ENCODE measurements at places on chromosomes 1 and 21.

- H3K27ac ChIP-seq: no peak overlapping the region
- DNase-seq: no peak
- no peaks in the 10 kb centered on the region for H3K4me1 ChIP-seq
- H3K27me3 ChIP-seq: no peaks in the 10 kb centered on the region
- H3K4me3 ChIP-seq: no peak overlapping the region
These were observed 36.5 kb downstream of the DTL start for GRCh38 chr1:212072047-212072446.

- no peaks in the 10 kb centered on the region for H3K4me1 ChIP-seq
- no peaks in the 10 kb centered on the region for H3K27me3 ChIP-seq
- no peaks in the 10 kb centered on the region for H3K36me3 ChIP-seq
- H3K4me3 ChIP-seq: no peak overlapping the region
- no peak for DNase-seq
- no peak overlapping the region for H3K27ac ChIP-seq
These were observed 160.5 kb downstream of the CDC7 start for GRCh38 chr1:91661121-91661520.

DNA sequence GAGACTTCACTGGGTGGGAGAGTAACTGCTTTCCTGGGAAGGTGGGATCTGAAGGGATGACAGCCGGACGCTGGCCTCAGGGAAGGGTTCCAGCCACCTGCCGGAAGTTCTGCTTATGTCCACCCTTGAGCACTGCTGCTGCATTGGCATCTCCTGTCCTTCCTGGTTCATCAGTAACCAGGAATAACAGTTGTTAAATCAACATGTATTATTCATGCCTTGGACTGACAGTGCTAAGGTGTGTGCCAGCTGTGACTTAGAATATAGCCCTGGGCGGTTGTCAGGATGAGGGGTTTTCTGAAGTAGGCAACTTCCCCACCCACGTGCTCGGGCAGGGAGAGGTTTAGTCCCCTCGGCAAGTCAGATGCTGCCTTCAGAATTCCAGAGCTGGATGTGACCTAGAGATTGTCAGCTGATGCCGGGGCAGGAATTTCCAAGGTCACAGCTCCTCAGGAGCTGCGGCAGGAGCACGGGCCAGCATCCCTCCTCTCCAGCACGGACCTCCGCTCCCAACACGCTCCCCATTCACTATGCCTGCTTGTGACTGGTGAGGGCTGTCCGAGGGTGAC, 17.9 kb downstream of the CLDN14 start:
- H3K36me3 ChIP-seq: no peaks in the 10 kb centered on the region
- H3K4me3 ChIP-seq: no peak overlapping the region
- DNase-seq: no peak
- no peak overlapping the region for H3K27ac ChIP-seq
- no peaks in the 10 kb centered on the region for H3K27me3 ChIP-seq

DNA sequence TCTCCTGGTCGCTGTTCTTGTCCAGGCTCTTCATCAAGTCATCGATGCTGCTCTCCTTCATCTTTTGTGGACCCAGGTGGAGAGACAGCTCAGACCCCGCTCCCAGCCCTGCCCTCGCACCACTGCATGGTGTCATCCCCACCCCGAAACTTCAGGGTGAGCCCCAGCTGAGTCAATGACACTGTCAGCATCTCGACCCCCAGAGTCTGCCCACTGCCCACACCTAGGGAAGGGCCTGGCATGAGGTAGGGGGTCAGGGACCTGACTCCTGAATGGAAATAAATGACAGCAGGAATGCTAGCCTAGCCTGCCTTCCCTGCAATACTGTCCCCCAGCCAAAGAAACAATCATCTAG, 1.6 kb upstream of the S100A6 start:
- no peaks in the 10 kb centered on the region for H3K36me3 ChIP-seq
- H3K4me1 ChIP-seq: peaks cover 33% of the 10 kb centered on the region

DNA sequence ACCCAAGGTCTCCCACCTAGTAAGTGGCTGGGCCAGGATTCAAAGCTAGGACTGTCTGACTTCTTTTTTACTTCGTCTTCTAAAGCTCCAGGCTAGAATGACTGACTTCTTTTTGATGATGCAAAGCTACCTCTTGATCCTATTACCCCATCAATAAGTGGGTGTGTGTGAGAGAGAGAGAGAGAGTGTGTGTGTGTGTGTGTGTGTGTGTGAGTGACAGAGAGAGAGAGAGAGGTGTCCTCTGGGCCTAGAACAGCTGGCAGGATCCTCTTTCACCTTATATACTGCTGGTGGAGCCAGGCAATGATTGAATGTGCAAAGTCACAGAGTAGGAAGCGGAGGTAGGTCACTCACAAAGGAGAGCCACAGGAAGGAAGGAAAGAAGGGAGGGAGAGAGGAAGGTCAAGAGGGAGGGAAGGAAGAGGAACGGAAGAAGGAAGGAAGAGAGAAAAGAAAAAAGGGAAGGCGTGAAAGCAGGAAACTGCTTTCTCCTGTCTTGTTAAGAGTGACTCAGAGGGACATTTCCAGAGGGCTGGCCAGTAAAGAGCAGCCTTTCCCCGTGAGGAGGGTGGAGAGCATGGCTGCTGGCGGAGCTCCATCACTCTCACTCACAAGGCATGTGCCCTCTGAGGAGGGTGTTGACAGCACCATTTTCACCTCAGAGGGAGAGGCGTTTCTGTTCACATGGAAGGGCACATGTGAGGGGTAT, 68.9 kb downstream of the CDC7 start:
- no peak overlapping the region for H3K4me3 ChIP-seq
- no peaks in the 10 kb centered on the region for H3K36me3 ChIP-seq
- no peak for DNase-seq
- no peaks in the 10 kb centered on the region for H3K4me1 ChIP-seq
- no peak overlapping the region for H3K27ac ChIP-seq
- no peaks in the 10 kb centered on the region for H3K27me3 ChIP-seq

DNA sequence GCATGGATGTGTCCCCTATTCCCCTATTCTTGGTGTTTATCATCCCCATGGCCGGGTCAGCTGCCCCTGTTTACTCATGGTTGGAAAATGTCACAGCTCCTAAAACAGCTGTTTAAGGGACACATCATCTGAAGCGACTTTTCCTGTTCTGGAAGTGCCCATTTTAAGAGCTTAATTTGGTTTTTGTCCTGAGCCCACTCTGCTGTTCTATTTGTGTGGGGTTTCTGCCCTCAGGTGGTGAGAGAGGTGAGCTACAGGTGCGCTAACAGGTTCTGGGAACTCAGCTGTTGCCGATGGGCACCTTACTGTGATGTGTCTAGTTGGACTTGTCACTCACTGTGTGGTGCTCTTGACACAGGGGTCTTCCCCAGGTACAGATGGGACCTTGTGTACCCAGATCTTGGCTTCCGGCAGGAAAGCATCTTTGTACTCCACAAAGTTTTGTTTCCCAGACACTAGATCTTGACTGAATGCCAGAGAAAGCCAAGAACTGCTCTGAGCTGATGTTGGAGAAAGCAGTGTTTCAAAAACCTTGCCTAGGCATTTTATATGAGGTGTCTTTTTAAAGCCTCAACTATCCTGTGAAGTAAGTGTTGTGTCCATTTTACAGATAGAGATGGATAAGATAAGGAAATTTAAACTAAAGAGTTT, 59.0 kb upstream of the CD1D start:
- no peak overlapping the region for H3K27ac ChIP-seq
- H3K4me3 ChIP-seq: no peak overlapping the region

- no peaks in the 10 kb centered on the region for H3K27me3 ChIP-seq
- peaks cover 33% of the 10 kb centered on the region for H3K36me3 ChIP-seq
- peaks cover 47% of the 10 kb centered on the region for H3K4me1 ChIP-seq
- no peak overlapping the region for H3K27ac ChIP-seq
These were observed 15.8 kb downstream of the ODF2L start for GRCh38 chr1:86380257-86380861.

DNA sequence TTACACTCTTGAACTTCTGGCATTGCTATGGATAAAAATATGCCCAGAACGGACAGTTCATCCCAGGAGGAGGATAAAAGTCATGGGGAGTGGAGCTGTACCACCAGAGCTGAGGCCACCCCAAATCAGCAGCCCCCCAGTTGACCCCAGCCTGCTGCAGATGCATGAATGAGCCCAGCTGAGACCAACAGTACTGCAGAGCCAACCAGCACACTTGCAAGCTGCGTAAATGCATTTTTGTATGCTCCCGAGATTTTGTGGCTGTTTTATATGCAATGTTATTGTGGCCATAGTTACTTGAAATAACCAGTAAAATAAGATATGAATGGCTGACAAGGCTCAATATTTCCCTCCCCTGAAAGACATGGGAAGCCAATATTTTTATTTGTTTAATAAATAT, 264.6 kb downstream of the DUSP10 start:
- peaks cover 4% of the 10 kb centered on the region for H3K27me3 ChIP-seq
- no peaks in the 10 kb centered on the region for H3K4me1 ChIP-seq
- H3K4me3 ChIP-seq: no peak overlapping the region
- DNase-seq: no peak
- H3K27ac ChIP-seq: no peak overlapping the region

- DNase-seq: no peak
- no peak overlapping the region for H3K27ac ChIP-seq
- H3K36me3 ChIP-seq: peaks cover 41% of the 10 kb centered on the region
- H3K27me3 ChIP-seq: no peaks in the 10 kb centered on the region
- no peaks in the 10 kb centered on the region for H3K4me1 ChIP-seq
These were observed 26.2 kb downstream of the RLF start for GRCh38 chr1:40187399-40187798.

DNA sequence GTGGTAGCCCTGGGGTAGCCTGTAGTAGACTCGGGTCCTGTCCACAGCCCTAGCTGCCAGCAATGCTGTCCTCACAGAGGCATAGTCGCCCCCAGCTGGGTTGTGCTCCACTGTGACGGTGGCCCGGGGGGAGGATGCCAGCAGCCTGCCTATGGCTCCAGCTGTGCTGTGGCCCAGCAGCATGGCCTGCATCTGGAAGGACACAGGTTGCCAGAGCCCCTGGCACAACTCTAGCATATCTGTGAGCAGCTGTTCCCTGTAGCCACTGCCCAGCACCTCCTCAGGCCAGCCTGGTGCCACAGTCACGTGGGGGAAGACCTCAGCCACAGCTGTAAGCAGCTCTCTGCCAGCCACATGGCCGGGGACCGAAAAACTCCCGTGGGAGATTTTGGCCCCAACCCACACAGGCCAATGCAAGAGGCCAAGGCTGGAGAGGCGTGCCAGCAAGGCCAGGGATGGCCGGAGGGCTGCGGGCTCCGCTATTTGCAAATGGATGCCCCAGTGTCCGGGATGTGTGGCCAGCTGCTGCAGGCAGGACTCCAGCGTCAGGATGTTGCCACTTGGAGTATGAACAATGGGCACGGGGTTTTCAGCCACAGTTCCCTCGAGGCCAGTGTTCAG, 13.9 kb downstream of the FAM151A start:
- no peak for DNase-seq
- H3K27ac ChIP-seq: no peak overlapping the region
- H3K4me3 ChIP-seq: no peak overlapping the region
- no peaks in the 10 kb centered on the region for H3K27me3 ChIP-seq
- H3K36me3 ChIP-seq: no peaks in the 10 kb centered on the region
- H3K4me1 ChIP-seq: peaks cover 10% of the 10 kb centered on the region

DNA sequence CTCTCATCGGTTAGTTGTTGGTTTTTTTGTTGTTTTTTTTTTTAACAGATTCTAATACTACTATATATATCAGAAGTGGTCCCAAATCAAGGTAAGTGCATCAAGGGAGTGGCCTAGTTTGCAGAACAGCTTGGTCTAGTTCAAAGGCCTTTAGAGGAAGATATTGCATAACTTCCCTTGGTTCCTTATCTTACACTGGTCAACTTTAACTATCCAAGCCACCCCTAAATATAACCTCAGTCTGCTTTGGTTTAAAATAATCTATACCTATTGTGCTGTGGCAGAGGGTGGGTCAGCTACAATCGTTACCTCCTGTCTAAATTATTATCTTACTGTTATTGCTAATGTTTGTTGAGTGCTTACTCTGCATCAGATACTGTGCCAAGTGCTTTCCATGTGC, 6.9 kb downstream of the S100A12 start:
- H3K4me1 ChIP-seq: no peaks in the 10 kb centered on the region
- no peak overlapping the region for H3K27ac ChIP-seq
- H3K36me3 ChIP-seq: no peaks in the 10 kb centered on the region
- H3K27me3 ChIP-seq: peaks cover 23% of the 10 kb centered on the region

GRCh38 chr21:40923901-40924300, 76.9 kb upstream of the DSCAM start:
- no peaks in the 10 kb centered on the region for H3K27me3 ChIP-seq
- H3K4me1 ChIP-seq: no peaks in the 10 kb centered on the region
- DNase-seq: no peak
- H3K27ac ChIP-seq: no peak overlapping the region
- H3K4me3 ChIP-seq: no peak overlapping the region

DNA sequence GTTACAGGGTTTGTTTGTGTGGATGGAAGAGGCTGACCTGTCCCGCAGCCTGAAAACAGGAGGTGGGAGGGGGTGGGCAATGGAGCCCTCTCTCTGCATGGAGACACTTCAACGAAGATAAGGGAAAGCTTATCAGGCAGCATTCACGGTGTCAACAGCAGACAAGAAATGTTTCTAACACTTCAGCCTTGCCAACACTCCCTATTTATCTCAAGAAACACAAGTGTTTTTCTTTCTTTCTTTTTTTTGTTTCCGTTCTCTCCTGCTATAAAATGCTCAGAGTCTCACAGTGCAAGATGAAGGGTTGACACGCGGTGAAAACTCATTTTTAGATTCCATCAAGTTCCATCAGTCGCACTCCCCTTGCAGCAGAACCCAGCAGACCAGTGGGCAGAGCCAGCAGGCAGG, 594.4 kb downstream of the MATN1 start:
- no peaks in the 10 kb centered on the region for H3K36me3 ChIP-seq
- no peak overlapping the region for H3K27ac ChIP-seq
- DNase-seq: no peak
- no peak overlapping the region for H3K4me3 ChIP-seq
- H3K4me1 ChIP-seq: no peaks in the 10 kb centered on the region
- peaks cover 7% of the 10 kb centered on the region for H3K27me3 ChIP-seq

GRCh38 chr1:40838045-40838979, 23.9 kb downstream of the CITED4 start:
- H3K36me3 ChIP-seq: no peaks in the 10 kb centered on the region
- no peak overlapping the region for H3K27ac ChIP-seq
- no peaks in the 10 kb centered on the region for H3K27me3 ChIP-seq
- no peak for DNase-seq
- H3K4me1 ChIP-seq: no peaks in the 10 kb centered on the region
- H3K4me3 ChIP-seq: no peak overlapping the region

- no peaks in the 10 kb centered on the region for H3K4me1 ChIP-seq
- no peaks in the 10 kb centered on the region for H3K36me3 ChIP-seq
- peaks cover 5% of the 10 kb centered on the region for H3K27me3 ChIP-seq
- H3K27ac ChIP-seq: no peak overlapping the region
- no peak for DNase-seq
These were observed 8.1 kb downstream of the FOXD3 start for GRCh38 chr1:63330331-63330916.

GRCh38 chr1:14925336-14926136, 228.0 kb upstream of the TMEM51 start:
- peaks cover 20% of the 10 kb centered on the region for H3K4me1 ChIP-seq
- H3K36me3 ChIP-seq: no peaks in the 10 kb centered on the region
- peaks cover 11% of the 10 kb centered on the region for H3K27me3 ChIP-seq
- H3K4me3 ChIP-seq: peak overlapping the region; percentile 63
